ENCODE measurements at places on chromosomes 5 and 9.
A peak's percentile ranks its signal among the peaks of the same experiment; 100 is the strongest.

GRCh38 chr5:78377056-78377717, 16.8 kb downstream of the SCAMP1 start:
- peak; percentile 9 for DNase-seq

DNA sequence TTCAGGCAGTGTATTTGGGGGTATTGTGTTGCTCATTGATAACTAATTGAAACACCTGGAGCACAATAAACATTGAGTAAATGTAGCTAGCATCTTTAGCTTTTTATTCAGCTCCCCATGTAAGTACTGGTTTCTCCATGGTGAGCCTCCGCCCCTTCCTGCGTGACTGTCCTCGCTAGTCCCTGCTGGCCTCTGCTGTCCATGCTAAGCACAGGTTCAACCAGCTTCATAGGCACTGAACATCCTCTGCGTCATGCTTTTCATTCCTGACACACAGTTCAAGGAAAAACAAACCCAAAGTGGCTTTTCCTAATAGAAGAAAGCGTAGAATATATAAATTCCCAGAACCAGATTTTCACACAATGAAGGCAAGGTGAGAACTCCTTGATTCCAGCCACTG, 27.3 kb upstream of the DAP start:
- no peak for DNase-seq

- no peak for DNase-seq
Observed at GRCh38 chr5:152811988-152812387, 406.9 kb upstream of the NMUR2 start.

- DNase-seq: no peak
Observed at GRCh38 chr5:40365342-40366330, 314.1 kb upstream of the PTGER4 start.

- DNase-seq: no peak
Observed at GRCh38 chr5:20420991-20421595, 433.1 kb upstream of the CDH18 start.

DNA sequence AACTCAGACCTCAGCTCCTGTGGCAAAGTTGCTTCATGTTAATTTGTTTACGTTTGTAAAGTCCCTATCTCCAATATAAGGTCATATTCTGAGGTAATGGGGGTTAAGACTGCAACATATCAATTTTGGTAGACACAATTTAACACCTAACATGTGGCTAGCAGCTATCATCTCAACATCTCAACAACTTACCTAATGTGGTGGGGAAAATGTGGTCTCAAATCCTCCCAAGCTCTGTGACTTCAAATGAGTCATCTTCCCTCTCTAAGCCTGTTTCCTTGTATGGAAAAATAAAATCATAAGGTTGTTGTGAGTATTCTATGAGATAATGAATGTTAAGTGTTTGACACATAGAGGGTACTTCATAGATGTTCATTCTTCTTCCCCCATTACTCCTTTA, 443.3 kb downstream of the CDK5RAP2 start:
- no peak for DNase-seq

GRCh38 chr5:39337252-39337915, 26.9 kb downstream of the C9 start:
- DNase-seq: no peak

DNA sequence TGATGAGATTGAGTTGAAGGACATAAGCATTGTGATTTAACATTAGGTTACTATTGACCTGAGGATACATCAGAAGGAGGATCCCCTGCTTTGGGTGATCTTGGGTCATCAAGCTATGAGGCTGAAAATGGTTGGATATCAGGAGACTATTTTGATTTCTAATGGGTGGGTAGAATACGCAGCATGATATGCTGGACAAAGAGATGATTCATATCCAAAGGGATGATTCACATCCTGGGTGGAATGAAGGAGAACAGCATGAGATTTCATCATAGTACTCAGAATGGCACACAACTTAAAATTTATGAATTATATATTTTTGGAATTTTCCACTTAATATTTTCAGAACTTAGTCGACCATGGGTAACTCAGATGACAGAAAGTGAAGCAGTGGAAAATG, 1759.5 kb upstream of the C9orf72 start:
- DNase-seq: no peak

DNA sequence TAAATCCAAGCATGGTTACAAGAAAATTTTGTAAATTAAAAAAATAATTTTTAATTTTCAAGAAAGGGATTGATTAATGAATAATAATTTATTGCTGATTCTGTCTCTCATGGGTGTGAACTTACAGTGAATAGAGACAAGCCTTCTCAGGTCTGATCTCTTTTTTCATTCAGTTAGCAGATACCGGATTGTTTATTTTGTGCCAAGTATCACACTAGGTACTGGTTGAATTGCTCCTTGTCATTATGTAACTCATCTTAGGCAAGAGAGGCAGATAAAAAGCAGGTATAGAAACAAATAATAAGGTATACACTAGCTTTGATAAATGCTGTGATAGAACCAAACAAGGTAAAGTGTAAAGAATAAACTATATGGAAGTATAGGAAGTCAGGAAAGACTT, 283.3 kb downstream of the PJA2 start:
- no peak for DNase-seq

DNA sequence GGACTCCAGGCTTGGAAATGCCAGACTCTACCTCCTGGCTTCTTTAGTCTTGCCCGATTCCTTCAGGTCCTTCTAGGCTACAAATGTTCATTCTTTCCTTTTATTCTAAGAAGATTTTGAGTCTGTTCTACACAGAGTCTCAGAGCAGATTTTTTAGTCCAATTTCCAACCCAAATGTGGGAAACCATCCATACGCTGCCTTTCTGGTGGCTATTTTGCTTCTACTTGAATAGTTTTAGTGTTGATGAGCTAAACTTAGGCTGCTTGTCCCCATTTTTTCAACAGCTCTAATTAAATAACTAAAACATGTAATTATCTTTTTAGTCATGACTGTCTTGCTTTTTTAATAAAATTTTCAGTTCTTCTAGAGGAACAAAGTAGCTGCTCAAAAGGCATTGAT, 112.4 kb upstream of the KLF9 start:
- DNase-seq: peak; percentile 18

GRCh38 chr5:91521785-91522184, 138.7 kb upstream of the ARRDC3 start:
- DNase-seq: no peak

GRCh38 chr5:116176121-116176520, 91.3 kb downstream of the COMMD10 start:
- DNase-seq: no peak

- DNase-seq: no peak
Observed at GRCh38 chr5:95899829-95900228, 61.8 kb downstream of the ELL2 start.

GRCh38 chr5:130234816-130235215, 330.6 kb downstream of the CHSY3 start:
- no peak for DNase-seq

DNA sequence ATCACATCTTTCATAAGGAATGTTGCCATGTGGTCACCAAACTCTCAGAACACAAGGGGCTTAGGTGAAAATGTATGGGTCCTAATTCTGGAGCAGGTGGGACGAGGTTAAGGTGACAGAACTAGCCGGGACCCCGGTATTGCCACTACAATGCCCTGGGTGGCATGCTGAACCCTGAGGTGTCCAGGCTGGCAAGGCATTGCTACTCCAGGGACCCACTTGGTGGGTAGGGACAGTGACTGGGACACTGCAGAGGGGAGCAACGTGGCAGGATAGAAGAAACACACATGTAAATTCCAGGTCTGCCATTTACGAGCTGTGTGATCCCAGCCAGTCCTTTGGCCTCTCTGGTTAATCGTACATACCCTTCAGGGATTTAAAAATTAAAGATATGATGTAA, 206.9 kb upstream of the MVB12B start:
- DNase-seq: no peak

- no peak for DNase-seq
Observed at GRCh38 chr9:125514468-125514867, 192.5 kb downstream of the MAPKAP1 start.

- no peak for DNase-seq
Observed at GRCh38 chr5:169668732-169669131, 31.7 kb downstream of the DOCK2 start.

DNA sequence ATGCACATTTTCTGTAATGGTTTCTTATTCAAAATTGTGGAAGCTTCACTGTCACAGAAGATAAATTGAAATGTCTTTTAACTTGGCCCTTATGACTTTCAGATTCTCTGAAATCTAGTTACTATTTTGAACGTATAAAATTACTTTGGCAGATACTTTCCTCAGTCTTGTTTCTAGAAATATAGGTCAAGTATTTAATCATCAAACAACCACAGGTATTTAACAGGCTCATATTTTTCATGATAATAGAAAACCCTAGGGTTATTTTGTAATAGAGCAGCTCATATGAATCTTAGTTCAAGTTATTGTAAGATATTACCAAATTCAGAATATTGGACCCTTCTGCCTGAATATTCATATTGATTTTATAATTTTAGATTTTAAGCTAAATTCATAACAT, 236.0 kb upstream of the CDH18 start:
- no peak for DNase-seq

DNA sequence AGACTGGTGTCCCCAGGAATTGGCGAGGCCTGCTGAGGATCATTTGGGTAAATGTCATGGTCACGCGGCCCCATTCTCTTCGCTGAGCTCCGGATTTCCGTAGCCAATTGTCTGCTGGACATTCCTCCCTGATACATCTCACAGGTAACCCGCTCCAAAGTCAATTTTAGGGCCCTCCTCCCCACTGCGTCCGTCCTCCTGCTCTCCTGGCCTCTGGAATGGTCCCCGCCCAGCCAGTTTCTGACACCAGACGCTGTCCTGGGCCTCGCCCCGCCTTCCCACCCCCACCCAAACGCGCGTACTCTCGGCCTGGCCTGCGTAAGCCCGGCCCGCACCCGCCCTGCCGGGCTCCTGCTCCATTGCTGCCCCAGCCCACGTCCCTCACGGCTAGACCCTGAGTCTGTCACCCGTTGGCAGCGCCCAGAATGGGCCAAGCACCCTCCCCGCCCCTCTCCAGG, 202.0 kb downstream of the AUH start:
- DNase-seq: no peak

- DNase-seq: peak; percentile 4
Observed at GRCh38 chr5:161096581-161096980, 244.6 kb upstream of the ATP10B start.

DNA sequence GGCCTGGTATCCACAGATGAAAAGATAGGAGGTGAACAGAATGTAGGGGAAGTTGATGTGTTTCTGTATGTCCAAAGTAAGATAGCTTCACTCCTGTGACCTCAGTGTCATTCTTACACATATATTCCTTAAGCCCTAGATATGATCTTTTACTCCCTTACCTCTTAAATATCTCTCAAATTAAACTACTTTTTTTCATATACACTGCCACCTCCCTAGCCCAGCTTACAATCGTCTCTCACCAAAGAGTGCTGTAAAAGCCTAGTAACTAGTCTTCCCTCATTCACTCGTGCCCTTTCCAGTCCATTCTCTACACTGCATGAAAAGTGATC, 5.3 kb downstream of the DNAI1 start:
- no peak for DNase-seq

DNA sequence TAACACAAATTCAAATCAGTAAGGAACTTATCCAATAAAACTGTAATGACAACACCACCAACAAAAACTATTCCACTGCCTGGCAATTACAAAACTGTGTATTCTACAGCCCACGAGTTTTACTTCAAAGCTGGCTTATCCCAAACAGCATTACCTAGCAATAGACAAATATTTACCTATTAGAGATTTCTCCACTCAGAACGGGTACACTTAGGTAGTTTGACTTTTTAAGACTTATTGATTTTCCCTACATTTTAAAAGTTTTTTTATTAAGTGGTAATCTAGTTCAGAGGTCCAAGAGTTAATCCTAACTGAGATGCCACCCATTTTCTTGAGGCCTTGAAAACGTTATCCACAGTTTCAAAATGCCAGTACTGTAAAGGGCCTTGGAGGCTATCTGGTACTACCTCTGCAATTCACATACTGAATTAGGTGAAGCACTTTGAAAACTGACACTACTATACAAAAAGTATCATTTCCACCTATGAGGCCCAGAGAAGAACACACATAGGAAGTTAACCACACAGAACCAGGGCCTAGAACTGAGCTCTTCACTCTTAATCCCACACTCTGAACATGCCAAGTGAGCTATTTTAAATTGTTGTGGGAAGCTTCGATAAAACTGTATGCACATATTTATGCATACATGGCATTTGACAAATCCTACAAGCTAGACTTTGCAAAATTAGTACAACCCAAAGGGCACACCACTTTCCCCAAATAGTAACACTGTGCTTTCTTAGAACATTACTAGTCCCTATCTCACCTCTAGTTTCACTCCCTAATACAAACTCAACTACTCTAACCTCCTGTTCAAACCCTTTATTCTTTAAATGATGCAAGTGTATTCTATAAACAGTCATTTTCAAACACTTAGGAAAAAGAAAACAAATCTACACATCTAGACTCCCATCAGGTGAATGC, 2.1 kb downstream of the NADK2 start:
- DNase-seq: peak; percentile 15

GRCh38 chr9:91536211-91536691, 112.6 kb upstream of the NFIL3 start:
- DNase-seq: no peak

- DNase-seq: peak; percentile 31
Observed at GRCh38 chr9:130627051-130627450, 37.3 kb upstream of the PRDM12 start.

DNA sequence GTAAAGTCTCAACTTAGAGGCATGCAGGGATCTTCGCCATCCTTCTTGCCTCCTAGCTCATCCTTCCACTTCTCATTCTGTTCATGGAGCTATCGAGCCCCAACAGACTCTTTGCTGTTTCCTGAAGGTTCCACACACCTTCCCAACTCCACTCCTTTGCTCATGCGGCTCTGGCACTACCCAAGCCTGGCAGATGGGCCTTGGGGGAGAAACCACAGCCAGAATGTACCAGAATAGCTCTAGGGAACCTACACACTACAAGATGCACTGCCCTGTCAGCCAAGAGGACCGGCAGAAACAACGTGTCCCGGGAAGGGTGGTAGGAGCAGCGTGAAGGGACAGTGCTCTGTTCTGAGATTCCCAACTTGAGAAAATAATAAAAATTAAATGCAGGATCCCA, 178.9 kb downstream of the GABBR2 start:
- DNase-seq: no peak

DNA sequence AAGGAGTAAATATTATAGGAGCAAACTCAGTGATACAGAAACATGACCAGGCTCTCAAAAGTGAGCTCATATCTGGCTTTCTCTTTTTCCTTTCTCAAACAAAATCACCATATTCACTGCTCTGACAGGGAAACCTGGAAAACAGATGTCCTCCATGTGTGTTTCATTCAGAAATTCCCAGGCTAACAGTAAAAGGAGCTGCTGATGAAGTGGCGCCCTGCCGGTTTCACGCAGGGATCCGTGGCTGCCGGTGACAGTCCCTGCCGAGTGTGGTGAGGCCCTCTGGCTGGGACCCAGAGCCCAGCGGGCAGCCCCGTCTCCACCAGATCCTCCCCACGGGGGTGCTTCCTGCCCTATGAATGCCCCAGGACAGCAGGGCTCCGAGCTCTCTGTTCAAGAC, 208.1 kb downstream of the GNA14 start:
- peak; percentile 62 for DNase-seq

- no peak for DNase-seq
Observed at GRCh38 chr9:112447283-112447761, 39.3 kb upstream of the KIAA1958 start.
